ENCODE measurements at places on chromosomes 6 and 20.
A peak's percentile ranks its signal among the peaks of the same experiment; 100 is the strongest.

DNA sequence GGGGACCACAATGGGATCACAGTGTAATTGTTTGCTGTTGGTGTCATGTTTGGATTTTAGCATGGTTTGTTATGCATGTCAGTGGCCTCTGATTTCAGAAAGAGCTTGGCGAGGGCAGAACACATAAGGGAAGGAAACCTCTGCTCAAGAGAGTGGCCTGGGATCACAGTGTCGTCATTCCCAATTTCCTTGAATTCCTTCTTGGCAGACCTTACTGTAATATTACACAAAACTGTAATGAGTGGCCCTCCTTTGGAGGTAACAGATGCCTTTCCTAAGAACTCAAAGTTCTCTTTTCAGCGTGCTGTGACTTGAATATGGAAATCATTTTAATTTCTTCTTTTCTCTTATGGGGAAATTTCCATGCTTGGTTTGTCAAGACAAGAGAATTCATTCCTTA, 46.9 kb downstream of the JAG1 start:
- DNase-seq, result no peak

GRCh38 chr6:78530208-78530607, 337.1 kb upstream of the IRAK1BP1 start:
- no peak for DNase-seq

GRCh38 chr6:136087986-136088385, 162.1 kb downstream of the MTFR2 start:
- DNase-seq, result no peak

- no peak for DNase-seq
Observed at GRCh38 chr6:94401311-94401710, 982.0 kb upstream of the EPHA7 start.

- no peak for DNase-seq
Observed at GRCh38 chr6:37637562-37638413, 59.9 kb downstream of the MDGA1 start.

DNA sequence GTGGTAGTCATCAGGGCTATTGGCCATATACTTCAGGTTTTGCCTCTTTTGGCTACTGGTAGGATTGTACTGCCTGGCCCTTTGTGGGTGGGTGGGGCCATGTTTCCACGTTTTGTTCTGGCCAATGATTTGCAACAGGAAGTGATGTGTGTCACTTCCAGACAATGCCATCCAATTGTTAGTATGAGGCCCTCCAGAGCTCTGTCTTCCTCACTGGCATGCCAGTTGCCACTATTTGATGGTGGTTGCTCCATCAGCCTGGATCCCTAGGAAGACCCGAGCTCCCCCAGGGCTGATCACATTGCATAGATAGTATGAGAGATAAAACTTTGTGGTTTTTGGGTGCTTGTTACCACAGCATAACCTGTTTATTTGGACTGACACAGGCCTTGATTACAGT, 7.7 kb upstream of the LRRN4 start:
- DNase-seq, result no peak

GRCh38 chr6:156954816-156955215, 177.6 kb downstream of the ARID1B start:
- no peak for DNase-seq

GRCh38 chr6:626236-626635, 30.7 kb downstream of the HUS1B start:
- no peak for DNase-seq

DNA sequence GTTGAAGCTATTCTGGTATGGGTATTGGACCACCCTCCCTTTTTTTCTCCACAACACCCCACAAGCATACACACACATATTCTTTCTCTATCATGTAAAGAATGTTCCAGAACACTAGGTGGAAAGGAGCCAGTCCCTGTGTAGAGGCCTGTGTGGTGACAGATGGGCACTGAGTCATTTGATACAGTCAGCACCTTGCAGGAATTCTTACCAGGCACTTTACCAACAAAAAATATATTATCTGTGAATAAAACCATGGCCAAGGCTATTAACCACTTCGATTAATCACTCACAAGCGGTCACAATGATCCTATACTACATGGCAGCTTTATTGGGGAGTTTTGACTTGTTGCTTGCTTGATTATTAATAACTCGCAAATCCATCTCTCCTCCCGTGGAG, 149.5 kb downstream of the BFSP1 start:
- DNase-seq, result peak; percentile 17

- no peak for DNase-seq
Observed at GRCh38 chr6:9943986-9944385, 470.9 kb downstream of the TFAP2A start.

DNA sequence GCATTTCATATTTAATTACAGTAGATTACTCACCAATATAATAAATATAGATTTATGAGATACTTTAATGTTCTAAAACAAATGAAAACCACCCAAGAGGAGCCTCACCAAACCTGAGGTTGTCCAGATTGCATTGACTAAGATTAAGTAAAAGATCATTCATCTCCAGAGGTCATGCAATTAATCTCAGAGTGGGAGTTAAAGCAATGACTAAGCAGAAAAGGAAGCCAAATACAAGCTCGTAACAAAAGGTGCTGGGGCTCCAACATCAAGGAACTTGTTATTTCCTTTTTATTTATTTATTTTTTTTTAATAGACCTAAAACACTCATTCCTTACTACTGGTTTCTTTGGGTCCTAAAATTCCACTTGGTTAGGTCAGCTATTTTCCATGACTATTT, 57.7 kb downstream of the RSPO3 start:
- DNase-seq, result no peak

DNA sequence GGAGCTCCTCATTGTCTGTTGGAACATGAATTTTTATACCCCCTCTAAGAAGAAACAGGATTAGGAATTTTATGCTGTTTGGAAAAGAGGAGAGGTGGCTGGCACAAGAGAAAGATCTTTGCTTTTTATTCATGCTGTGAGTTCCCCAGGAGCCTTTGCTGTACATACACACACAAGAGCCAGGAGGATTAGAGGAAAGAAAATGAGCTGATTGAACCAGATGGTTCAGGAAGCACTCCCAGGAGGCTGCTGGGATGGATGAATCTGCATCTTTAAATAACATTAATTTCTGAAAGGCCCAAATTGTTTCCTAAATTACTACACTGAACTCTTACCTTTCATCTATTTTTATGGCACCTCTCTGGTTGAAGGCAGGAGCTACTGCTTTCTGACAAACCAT, 20.1 kb upstream of the TCP11 start:
- DNase-seq, result no peak

GRCh38 chr20:17438436-17439039, 92.6 kb downstream of the BFSP1 start:
- no peak for DNase-seq

- DNase-seq, result no peak
Observed at GRCh38 chr6:166121726-166122125, 45.9 kb downstream of the TBXT start.

- no peak for DNase-seq
Observed at GRCh38 chr6:74780831-74781230, 425.0 kb downstream of the COL12A1 start.

GRCh38 chr6:88339761-88340160, 173.6 kb upstream of the CNR1 start:
- no peak for DNase-seq

- DNase-seq, result no peak
Observed at GRCh38 chr20:24665741-24666191, 196.3 kb downstream of the SYNDIG1 start.

- DNase-seq, result no peak
Observed at GRCh38 chr6:53199156-53199555, 50.5 kb upstream of the GCM1 start.

DNA sequence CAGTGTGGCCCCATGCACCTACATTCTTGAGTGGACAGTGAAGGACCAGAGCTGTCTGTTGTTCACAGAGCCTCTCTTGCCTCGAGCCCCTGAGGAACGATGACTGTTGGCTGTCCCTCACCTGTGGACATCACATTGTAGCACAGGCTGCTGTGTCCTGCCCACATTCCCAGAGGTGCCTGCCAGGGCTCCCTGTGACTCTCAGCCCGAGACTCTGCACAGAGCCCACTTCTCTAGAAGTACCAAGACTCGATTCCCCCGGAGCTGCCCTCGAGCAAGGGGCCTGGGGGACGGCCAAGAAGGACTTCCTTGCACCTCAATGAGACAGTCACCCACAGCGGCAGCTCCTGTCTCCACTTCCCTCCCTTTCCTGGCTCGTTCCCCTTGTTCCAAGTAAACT, 28.6 kb upstream of the DLGAP4 start:
- DNase-seq, result no peak

GRCh38 chr6:158767709-158768108, 51.5 kb downstream of the EZR start:
- peak; percentile 28 for DNase-seq

GRCh38 chr6:71419217-71420094, 130.8 kb downstream of the OGFRL1 start:
- peak; percentile 32 for DNase-seq

DNA sequence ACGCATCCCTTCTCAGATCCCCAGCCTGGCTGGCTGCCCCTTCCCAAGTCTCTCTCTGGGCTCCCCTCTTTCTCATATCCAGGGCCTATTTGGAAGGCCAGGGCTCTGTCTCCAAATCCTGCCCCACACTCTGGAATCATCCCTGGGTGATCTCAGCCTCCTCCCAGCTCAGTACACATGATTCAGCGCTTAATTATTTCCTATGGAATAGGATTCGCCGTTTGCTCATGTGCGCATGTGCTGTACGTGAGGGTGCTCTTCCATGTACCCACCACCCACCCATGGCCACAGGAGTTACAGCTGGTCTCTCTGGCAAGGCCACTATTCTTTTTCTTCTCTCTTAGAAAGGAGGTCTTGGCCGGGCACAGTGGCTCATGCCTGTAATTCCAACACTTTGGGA, 81.7 kb upstream of the FOXP4 start:
- DNase-seq, result no peak

DNA sequence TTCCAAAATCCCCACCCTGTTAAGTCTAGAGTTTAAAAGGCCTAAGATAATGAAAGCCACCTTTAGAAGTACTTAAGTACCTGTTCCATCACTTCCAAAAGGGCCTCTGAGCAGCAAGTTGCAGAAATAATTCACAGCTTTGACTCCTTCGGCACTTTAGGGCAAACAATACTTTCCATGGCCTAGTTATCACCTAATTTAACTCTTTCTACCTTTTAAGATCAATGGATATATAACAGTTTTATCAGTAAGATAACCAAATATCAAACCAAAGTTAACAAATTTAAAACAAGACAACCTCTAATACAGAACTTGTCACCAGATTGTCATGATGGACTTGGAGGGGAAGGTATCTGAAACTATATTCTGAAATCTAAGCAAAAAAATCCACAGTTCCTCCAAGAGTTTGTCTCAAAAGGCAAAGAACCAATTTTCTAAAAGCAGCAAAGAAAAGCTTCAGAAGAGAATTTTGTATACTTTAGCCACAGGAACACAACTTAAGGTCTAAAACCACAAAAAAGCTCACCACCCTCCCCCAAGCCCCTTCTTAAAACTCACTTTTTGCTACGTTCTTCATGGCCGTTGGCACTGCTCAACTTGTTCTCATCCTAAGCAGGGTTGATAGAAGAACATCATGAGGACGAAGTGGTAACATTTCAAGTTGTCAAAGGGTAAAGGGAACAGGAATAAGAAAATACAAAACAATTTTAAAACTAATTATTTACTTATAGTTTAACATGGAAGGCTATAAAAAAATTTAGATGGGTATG, 3.5 kb downstream of the RBM39 start:
- no peak for DNase-seq

DNA sequence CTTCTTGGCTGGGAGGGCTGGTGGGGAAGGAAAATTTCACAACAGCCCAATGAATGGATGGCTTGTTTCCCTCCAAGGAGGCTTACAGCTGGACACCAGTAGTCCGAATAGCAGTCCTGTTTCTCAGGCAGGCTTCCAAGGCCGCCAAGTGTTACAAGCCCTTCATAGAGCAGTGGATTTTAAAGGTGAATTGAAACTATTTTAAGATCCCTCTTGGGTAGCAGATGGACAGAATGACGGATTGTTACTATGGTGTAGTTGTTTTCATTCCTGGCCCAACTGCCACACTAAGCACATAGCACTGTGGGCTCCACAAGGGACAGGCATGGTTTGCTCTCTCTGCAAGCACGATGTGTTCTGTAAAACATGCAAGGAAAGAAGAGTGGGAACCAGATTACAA, 203.3 kb upstream of the TAB2 start:
- no peak for DNase-seq

GRCh38 chr6:80548532-80548931, 442.1 kb downstream of the BCKDHB start:
- no peak for DNase-seq

- DNase-seq, result no peak
Observed at GRCh38 chr6:98498866-98499265, 335.5 kb upstream of the POU3F2 start.

GRCh38 chr20:19094959-19095541, 117.4 kb upstream of the SLC24A3 start:
- DNase-seq, result no peak

- no peak for DNase-seq
Observed at GRCh38 chr6:40394381-40394780, 192.8 kb downstream of the LRFN2 start.

- DNase-seq, result no peak
Observed at GRCh38 chr20:17457079-17457478, 74.1 kb downstream of the BFSP1 start.

- peak; percentile 96 for DNase-seq
Observed at GRCh38 chr6:44010411-44011349, 116.6 kb downstream of the MRPL14 start.

- no peak for DNase-seq
Observed at GRCh38 chr6:46116289-46116688, 13.5 kb upstream of the ENPP4 start.

DNA sequence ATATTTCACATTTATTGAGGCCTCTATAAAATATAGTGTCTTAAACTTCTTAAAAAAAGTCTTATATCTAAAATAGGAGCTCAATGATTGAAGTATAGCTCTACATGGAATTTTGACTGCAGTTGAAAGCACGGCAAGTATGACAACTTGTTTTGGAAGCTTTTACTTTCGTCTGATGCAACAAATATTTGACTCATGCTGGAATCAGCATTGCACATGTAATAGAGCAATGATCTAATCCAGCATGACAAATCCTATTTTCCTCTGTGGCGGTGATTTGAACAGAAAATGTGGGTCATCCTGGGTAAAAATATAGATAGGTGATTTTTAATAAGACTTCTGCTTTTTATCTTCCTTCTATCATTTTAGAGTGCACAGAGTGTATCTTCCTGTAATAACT, 111.6 kb downstream of the TINAG start:
- DNase-seq, result no peak

DNA sequence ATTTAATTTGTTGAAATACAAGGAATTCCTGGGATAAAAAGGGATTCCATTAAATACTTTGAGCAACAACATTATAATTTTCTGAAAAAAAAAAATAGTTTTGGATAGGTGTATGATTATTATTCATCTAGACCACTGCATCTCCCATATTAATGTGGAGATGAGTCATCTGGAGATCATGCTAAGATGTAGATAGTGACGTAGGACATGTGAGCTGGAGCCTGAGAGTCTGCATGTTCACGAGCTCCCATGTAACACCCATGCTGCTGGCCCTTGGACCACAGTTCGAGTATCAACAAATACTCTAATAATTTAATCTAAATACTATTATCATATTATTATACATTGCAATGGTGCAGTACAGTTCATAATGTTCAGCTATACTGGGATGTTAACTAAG, 91.6 kb downstream of the EPM2A start:
- DNase-seq, result no peak

All from DMS79 treated with DMSO at 0.1 percent for 48 hours (cell line).